Spinal cord (tissue), 10 donors: ENCODE measurements at places on chromosomes 2 and 18. TPM values are rescaled to one million over a fixed set of nuclear protein-coding genes. Genes with fewer than 3 reads are reported as not detected.

RTP5 gene
- 1.9 TPM for total RNA-seq

PTCD3 gene
- 126 TPM for total RNA-seq

GALNT13 gene
- total RNA-seq, result 21.6 TPM

SPRED2 gene
- total RNA-seq, result 14.9 TPM

DNA sequence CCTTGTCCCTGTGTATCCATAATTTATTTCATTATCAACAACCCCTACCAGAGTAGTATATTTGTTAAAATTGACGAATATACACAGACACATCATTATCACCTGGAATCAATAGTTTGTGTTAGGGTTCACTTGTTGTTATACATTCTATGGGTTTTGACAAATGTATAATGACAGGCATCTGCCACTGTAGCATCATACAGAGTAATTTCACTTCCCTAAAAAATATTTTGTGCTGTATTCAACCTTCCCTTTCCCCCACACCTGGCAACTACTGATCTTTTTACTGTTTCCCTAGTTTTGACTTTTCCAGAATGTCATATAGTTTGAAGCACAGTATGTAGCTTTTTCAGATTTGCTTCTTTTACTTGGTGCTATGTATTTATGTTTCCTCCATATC lies 132.0 kb downstream of the ZNF804A start:
- no peak overlapping the region for H3K4me3 ChIP-seq
- H3K27ac ChIP-seq, result no peak overlapping the region
- no peak for DNase-seq
- no peaks in the 10 kb centered on the region for H3K36me3 ChIP-seq
- no peaks in the 10 kb centered on the region for H3K27me3 ChIP-seq
- no peaks in the 10 kb centered on the region for H3K4me1 ChIP-seq

GRCh38 chr2:144252694-144253093 lies 267.2 kb downstream of the ZEB2 start:
- no peaks in the 10 kb centered on the region for H3K36me3 ChIP-seq
- no peaks in the 10 kb centered on the region for H3K4me1 ChIP-seq
- no peak overlapping the region for H3K27ac ChIP-seq
- no peak for DNase-seq
- H3K27me3 ChIP-seq, result no peaks in the 10 kb centered on the region

DNA sequence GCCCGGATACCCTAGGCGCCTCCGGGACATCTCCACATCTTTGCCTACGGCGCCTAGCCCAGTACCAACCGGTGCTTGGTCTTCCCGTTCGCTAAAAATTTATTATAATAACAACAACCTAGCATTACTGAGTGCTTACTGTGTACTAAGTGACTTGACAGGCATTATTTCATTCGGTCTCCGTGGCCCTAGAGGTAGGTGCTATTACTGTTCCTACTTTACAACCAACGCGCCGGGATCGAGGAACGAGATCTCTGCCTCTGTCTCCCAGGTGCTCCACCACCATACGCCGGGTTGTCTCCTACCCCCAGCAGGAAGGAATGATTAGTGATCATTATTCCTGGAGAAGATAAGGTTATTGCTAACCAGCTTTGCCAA lies 657 bp upstream of the BIN1 start:
- peaks cover 16% of the 10 kb centered on the region for H3K36me3 ChIP-seq
- peaks cover 45% of the 10 kb centered on the region for H3K4me1 ChIP-seq
- peak overlapping the region; percentile 82 for H3K27ac ChIP-seq
- H3K4me3 ChIP-seq, result peak overlapping the region; percentile 89
- DNase-seq, result no peak

DNA sequence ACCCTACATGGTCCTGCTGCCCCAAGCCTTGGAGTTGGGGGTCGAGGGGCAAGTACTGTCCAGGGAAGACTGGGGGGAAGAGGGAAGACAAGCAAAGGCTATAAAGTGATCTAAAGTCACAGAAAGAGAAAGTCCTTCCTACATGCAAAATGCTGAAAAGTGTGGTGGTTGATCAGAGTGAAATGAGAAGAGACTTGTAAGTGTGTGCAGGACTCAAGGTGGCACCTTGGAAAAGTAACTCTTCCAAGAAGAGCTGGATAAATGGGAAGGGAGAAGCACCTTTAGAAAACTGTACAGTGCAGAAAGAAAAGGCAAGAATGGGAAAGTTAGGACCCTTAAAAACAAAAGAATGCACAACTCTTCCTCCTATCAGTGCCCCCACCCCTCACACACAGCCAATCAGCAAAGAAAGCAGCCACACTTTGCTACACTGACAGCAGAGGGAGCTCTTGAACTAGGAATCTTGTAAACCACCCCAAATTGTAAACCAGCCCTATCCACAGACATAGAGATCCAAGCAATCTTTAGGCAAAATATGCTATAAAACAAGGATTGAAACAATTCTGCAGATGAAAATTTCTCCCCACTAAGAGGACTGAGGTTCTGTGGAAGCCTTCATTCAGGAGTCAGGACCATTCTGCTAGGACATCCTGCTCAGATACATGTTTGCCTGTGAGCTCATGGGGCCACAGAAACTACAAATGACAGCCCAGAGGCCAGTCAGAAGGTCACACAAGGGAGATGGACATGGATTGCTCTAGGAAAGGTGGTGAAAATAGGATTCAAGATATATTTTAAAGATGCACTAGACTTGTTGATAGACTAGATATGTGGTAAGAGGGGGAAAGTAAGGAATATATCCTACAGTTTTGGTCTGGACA lies 146.4 kb downstream of the FTCDNL1 start:
- H3K36me3 ChIP-seq, result no peaks in the 10 kb centered on the region
- H3K27me3 ChIP-seq, result no peaks in the 10 kb centered on the region
- DNase-seq, result peak; percentile 51
- H3K27ac ChIP-seq, result no peak overlapping the region
- no peak overlapping the region for H3K4me3 ChIP-seq

- no peak overlapping the region for H3K27ac ChIP-seq
- no peak overlapping the region for H3K4me3 ChIP-seq
- DNase-seq, result no peak
- no peaks in the 10 kb centered on the region for H3K36me3 ChIP-seq
These were observed 121.5 kb upstream of the NABP1 start for GRCh38 chr2:191556463-191556862.

DNA sequence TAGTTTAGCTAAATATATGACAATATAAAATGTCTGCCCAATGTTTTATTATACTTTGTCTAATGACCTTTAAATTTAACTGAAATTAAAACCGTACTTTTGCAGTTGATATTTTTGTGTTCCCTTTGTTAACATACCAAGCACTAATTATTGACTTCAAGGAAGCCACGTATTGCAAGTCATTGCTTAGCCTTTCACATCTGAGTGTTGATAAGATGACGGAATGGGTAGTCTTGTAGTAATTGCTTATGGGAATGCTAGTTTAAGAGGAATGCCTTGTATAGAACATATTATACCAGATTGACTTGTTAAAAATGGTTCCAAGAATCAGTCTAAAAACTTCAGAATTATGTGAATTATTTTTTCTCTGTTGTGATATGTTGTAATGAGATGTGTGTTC lies 14.0 kb upstream of the ELAC1 start:
- H3K4me1 ChIP-seq, result no peaks in the 10 kb centered on the region
- no peaks in the 10 kb centered on the region for H3K36me3 ChIP-seq
- H3K27ac ChIP-seq, result no peak overlapping the region
